ENCODE measurements at places on chromosomes 7 and 10.

GRCh38 chr7:29865526-29865925, 59.2 kb downstream of the WIPF3 start:
- no peak for DNase-seq

- no peak for DNase-seq
Measured at GRCh38 chr7:69684369-69685292, 86.4 kb downstream of the AUTS2 start.

- DNase-seq: no peak
Measured at GRCh38 chr7:103668279-103668941, 222.4 kb upstream of the SLC26A5 start.

GRCh38 chr7:142194201-142194600, 63.7 kb downstream of the PRSS58 start:
- no peak for DNase-seq

GRCh38 chr7:28160551-28160991, 20.0 kb downstream of the JAZF1 start:
- DNase-seq: no peak

- DNase-seq: no peak
Measured at GRCh38 chr10:27659786-27660185, 85.8 kb downstream of the MKX start.

DNA sequence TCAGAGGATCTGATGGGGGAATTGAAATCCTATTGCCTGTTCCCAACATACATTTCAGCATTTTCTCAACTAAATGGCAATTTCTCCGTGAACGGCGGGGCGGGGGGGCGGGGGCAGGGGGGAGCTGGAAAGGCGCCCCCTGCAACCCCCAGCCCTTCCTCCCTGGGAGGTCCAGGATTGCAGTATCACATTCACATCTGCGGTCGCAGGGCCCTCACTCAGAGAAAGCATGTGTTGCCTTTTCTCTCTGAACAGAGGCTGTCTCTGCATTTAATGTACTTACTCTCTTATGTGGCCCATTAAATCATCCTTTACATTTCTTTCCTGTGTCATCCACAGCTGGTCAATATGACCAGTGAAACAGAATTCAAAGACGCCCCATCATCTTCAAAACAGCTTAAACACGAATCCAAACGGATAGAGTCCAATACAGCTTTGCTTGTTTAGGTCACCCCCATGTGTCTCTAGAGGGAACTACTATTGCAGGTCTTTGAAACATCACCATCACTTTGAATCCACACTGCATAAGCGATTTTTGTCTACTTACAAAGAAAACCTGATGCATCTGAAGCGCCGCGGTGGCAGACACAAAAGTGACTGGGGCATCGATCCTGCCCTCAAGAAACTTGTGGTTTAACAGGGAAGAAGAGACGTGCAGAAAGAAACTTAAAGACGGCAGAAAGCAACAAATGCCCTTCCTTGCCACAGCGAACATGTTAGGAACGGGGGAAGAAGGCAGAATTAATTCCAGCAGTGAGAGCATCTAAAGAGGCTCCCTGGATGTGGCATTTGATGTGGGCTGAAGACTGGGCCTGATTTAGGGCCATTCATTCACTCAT, 17.0 kb upstream of the ECHDC3 start:
- DNase-seq: no peak

GRCh38 chr7:144676492-144676891, 159.4 kb downstream of the TPK1 start:
- no peak for DNase-seq

GRCh38 chr10:132102717-132103110, 37.0 kb downstream of the JAKMIP3 start:
- no peak for DNase-seq

- DNase-seq: peak; percentile 37
Measured at GRCh38 chr7:23469150-23469960, 936 bp downstream of the IGF2BP3 start.

GRCh38 chr7:148838905-148839304, 45.2 kb downstream of the EZH2 start:
- DNase-seq: no peak

DNA sequence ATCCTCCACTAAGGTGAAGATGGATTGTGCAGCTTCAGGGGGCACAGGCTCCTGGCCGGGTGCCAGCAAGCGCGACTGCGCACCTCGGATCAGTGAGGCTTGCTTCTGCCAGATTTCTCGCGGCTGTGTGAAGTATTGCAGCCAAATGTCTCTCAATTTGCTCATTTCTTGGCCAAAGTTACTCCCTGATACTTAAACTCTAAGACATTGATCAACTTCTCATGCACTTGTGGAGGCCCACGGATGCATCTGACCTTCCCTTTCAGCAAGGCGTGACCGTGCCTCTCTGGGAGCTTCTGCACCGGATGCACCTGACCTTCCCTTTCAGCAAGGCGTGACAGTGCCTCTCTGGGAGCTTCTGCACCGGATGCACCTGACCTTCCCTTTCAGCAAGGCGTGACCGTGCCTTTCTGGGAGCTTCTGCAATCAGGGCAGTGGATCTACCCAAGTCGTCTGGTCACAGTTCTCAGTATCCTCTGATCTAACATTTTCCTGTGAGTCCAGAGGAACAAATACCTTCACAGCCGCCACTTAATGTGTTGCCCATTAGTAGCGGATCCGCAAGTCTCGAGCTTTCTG, 248.3 kb downstream of the ADARB2 start:
- DNase-seq: peak; percentile 19

- DNase-seq: no peak
Measured at GRCh38 chr7:141193066-141193465, 119.2 kb downstream of the TMEM178B start.

GRCh38 chr10:46298477-46299285, 11.9 kb downstream of the ANTXRL start:
- no peak for DNase-seq

DNA sequence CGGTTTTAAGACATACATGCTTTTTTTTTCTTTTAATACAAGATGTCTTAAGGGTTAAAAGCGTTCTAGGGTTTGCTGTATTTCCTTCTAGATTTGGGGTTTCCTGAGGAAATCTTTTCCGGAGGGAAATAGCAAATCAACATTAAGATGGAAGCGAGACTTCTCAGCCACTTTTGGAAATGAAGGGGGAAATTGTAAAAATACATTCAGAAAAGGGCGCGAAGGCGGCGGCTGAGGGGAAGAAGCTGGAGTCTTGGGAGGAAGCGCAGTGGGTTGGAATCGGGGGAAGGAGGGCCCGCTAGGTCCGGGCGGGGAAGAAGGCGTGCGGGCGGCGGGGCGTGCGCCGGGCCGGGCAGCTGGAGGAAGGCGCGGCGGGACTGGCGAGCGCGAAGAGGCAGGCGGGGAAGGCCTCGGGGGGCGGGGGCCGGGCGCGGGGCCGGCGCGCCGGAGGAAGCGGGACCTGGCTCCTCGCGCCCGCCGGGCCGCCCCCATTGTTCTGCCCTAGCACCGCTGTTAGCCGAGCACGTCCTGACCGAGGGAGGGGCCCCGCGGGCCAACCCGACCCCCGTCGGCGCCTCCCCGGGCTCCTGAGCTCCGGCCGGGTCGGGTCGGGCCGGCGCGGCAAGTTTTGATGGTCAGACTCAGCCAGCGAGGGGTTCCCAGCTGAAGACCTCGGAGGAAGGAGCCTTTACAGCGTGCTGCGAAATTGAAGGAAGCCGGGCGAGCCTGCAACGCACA, 1.5 kb upstream of the SKIDA1 start:
- DNase-seq: peak; percentile 62

DNA sequence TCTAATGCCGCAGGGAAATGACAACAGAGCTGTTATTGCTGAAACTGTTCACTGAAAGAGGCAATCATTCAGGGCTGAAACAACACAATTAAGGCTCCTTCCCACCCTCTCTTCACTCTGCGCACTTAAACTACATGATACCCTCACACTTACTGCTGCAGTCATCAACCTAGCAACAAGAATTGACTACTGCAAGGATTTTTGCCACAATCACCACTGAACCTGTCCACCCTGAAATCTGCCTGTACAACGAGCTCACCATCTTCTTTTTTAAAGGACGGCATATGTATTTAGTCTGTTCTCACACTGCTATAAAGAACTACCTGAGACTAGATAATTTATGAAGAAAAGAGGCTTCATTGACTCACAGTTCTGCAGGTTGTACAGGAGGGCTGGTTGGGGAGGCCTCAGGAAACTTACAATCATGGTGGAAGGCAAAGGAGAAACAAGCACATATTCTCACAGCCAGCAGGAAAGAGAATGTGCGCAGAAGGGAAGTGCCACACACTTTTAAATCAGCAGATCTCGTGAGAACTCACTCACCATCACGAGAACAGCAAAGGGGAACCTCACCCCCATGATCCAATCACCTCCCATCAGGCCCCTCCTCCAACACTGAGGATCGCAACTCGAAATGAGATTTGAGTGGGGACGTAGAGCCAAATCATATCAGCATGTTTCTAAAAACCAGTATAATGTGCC, 131.7 kb downstream of the SORCS1 start:
- DNase-seq: no peak

DNA sequence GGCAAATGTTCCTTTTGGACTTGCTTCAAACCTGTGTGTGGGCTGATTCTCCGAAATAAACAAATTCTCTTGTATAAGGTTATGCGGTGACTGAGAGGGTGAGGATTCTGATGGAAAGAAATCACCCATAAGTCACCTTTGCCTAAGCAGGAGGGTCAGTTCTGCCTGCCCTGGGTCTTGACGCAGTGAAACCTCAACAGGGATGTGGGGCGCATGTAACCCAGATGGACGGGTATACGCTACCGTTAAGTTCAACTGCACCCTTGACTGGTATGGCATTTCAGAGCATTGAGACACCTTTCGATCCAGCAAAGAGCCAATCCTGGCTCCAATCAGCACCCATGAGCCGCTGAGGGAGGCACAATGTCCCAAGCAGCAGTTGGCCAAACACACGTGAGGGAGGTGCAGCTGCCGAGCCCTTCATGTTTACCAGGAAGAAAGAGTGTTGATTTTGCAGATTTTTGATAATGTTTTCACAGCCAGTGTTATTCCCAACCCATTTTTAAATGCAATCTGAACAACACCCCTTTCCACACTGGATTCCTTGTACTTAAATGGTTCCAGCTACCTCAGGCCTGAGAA, 48.1 kb downstream of the SORBS1 start:
- no peak for DNase-seq

GRCh38 chr7:38539477-38540081, 91.6 kb downstream of the AMPH start:
- DNase-seq: no peak

DNA sequence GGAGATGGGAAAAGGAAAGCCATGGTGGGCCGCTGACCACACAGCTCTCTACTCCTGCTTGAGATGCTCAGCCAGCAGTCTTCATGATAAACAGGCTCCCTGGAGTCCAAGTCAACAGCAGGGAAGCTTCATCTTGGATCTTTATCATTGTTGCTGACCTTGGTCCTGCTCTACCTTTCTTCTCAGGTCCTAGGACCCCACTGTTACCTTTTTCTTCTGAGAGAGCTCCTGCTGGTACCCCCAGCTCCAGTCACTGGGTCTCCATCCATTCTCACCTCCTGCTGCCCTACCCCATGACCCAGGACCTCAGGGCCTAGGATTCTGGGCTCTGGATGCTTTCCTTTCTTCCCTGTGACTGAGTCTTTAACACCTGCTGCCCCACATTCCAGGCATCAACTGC, 5.2 kb upstream of the CRTAC1 start:
- DNase-seq: no peak

- no peak for DNase-seq
Measured at GRCh38 chr10:78892338-78893176, 176.2 kb upstream of the ZMIZ1 start.

- no peak for DNase-seq
Measured at GRCh38 chr10:133218891-133219290, 11.1 kb upstream of the UTF1 start.

- no peak for DNase-seq
Measured at GRCh38 chr7:148623586-148624282, 33.2 kb downstream of the C7orf33 start.

DNA sequence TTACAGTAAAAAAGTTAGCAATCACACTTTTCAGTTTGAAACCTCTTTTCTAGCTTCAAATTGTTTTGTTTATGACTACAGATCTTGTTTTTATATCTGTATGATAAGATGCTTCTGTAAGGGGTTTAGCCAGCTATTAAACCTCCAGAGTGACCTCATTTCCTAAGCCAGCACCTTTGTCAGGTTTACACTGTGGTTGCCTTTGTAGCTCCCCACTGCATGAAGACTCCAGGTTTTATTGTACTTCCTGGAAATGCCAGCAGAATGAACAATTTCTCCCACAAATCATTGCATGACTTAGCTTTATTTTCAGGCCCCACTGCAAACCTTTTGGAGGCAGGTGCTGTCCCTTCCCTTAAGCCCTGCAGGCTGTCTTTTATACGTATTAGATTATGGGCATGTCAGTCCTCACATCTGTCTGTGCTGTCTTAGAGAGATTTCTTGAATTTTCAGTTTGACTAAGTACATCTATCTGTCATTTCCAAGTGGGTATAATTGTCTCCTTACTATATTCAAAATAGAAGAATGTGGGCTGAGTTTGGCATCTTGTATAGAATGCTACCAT, 8.2 kb upstream of the AGR3 start:
- no peak for DNase-seq

- no peak for DNase-seq
Measured at GRCh38 chr7:45971171-45971570, 50.1 kb upstream of the IGFBP3 start.

DNA sequence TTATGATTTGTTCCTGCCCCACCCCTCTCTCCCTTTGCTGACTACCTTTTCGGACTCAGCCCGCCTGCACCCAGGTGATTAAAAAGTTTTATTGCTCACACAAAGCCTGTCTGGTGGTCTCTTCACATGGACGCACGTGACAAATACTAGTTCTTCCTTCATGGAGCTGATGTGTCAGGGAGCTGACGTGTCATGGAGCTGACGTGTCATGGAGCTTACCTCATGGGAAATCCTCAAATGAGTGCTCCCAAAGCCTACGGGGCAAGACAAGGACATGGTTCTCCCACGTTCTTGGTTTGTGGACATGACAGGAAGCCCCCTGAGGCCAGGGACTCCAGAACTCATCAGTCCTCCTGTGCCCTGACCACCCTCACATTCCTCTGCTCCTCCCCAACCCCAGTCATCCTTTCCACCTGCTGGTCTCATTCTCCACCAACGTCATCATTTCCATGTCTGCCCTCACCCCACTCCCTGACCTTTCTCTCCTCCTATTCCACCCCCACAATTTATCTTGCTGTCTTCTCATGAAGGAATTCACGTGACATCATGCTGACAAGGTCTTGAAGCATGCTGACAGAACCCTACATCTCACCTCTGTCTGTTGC, 261.3 kb downstream of the TCERG1L start:
- DNase-seq: no peak

- no peak for DNase-seq
Measured at GRCh38 chr10:7085913-7086589, 324.8 kb downstream of the SFMBT2 start.

GRCh38 chr7:148570510-148570909, 20.1 kb upstream of the C7orf33 start:
- no peak for DNase-seq

GRCh38 chr10:84944187-84944586, 615.8 kb downstream of the CCSER2 start:
- no peak for DNase-seq

- DNase-seq: no peak
Measured at GRCh38 chr10:21744223-21744622, 210.2 kb downstream of the MLLT10 start.

Data from stimulated activated naive CD8-positive, alpha-beta T cell treated with anti-CD3 and anti-CD28 coated beads, Interleukin-15, Interleukin-2, amounts not matched to agents 100 U/mL and 50 U/mL, for 24 hours (primary cell).